ENCODE measurements at places on chromosomes 12 and 14.

DNA sequence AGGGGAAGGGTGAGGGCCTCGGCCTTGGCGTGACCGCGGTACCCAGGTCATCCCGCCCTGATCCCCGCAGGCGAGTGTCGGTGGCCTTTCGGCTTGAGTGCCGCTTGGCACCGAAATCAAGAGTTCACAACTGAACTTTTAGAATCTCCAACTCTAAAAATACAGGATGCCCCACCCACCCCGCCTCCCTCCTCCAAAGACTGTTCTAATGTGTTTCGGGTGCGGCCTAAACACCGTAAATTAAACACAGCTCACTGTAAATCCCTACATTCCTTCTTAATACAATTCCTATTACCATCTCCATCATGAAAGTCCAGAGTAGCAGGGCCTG is 11.4 kb downstream of the SCNN1A start:
- H3K4me3 ChIP-seq = peak overlapping the region; percentile 70
- no peaks in the 10 kb centered on the region for H3K36me3 ChIP-seq
- peak overlapping the region; percentile 86 for H3K27ac ChIP-seq
- H3K27me3 ChIP-seq = no peaks in the 10 kb centered on the region
- DNase-seq = no peak

GRCh38 chr14:59148334-59148900 is 40.0 kb upstream of the DAAM1 start:
- H3K4me3 ChIP-seq = no peak overlapping the region
- no peak overlapping the region for H3K27ac ChIP-seq
- no peaks in the 10 kb centered on the region for H3K36me3 ChIP-seq
- H3K27me3 ChIP-seq = no peaks in the 10 kb centered on the region

- no peaks in the 10 kb centered on the region for H3K4me1 ChIP-seq
- H3K27ac ChIP-seq = no peak overlapping the region
- no peaks in the 10 kb centered on the region for H3K36me3 ChIP-seq
- no peak for DNase-seq
- no peak overlapping the region for H3K4me3 ChIP-seq
- H3K27me3 ChIP-seq = no peaks in the 10 kb centered on the region
Measured at GRCh38 chr14:62776300-62776699, 269.0 kb downstream of the KCNH5 start.

GRCh38 chr12:68530965-68531364 is 79.7 kb upstream of the RAP1B start:
- no peaks in the 10 kb centered on the region for H3K4me1 ChIP-seq
- no peak overlapping the region for H3K4me3 ChIP-seq
- peak; percentile 58 for DNase-seq
- H3K27ac ChIP-seq = peak overlapping the region; percentile 29
- no peaks in the 10 kb centered on the region for H3K27me3 ChIP-seq

DNA sequence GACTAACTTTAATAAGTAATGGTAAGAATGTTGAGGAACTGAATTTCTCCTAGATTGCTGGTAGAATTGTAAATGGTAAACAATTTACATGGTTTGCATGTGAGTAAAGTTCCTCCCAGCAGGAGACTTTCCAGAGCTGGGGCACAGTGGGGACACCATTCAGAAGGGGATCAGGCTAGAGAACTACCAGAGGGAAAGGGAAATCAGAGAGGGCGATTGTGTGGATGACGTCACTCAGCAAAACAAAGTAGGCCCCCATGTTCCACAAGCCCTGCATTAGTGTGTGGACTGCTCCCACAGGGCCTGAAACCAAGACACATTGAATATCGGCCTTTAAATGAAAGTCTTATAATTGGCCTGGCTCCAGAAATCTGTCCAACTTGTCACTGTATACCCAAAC is 9.5 kb downstream of the RNASE11 start:
- DNase-seq = no peak
- no peak overlapping the region for H3K27ac ChIP-seq
- no peaks in the 10 kb centered on the region for H3K36me3 ChIP-seq
- no peaks in the 10 kb centered on the region for H3K4me1 ChIP-seq

DNA sequence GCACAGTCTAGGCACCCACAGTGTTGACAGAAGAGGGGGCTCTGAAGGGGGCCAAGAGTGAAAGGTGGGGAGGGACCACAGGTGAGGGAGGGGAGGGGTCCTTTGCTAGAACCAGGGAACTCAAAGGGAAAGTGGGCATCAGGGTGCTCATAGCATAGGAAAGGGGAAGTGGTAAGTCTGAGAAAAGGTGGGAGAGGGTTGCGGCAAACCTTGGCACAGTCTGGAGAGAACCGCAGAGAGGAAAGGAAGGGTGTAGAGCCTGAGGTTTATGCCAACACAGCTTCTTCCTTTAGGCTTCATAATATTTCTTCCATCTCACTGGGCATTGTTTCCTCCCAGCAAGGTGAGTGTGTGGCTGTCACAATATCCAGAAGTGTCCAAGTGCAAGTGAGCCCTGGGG is 11.5 kb upstream of the PLEK2 start:
- H3K27me3 ChIP-seq = no peaks in the 10 kb centered on the region
- H3K27ac ChIP-seq = no peak overlapping the region
- DNase-seq = no peak
- H3K4me1 ChIP-seq = peaks cover 10% of the 10 kb centered on the region

DNA sequence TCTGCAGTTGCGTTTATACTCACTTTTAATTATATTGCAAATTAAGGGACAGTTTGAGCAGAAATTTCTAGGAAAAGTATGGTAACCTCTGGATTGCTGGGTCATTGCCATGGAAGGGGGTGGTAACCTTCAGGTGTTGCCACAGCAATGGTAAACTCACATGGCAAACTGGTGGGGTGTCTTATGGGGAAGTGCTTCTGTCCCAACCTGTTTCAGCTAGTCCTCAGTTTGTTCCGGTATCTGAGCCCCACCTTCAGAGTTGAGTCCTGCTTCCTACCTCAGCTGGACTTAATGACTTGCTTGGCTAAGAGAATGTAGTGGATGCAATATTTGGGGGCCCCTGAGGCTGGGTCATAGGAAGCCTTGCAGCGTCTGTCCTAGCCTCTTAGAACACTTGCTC is 7.3 kb upstream of the CLMN start:
- H3K27ac ChIP-seq = no peak overlapping the region
- H3K4me3 ChIP-seq = no peak overlapping the region
- H3K27me3 ChIP-seq = peaks cover 14% of the 10 kb centered on the region
- no peaks in the 10 kb centered on the region for H3K4me1 ChIP-seq
- no peak for DNase-seq
- H3K36me3 ChIP-seq = no peaks in the 10 kb centered on the region

- H3K4me1 ChIP-seq = no peaks in the 10 kb centered on the region
- peaks cover 15% of the 10 kb centered on the region for H3K27me3 ChIP-seq
- H3K36me3 ChIP-seq = no peaks in the 10 kb centered on the region
- DNase-seq = no peak
Measured at GRCh38 chr14:105974902-105975301, 448.5 kb downstream of the TMEM121 start.

- no peaks in the 10 kb centered on the region for H3K27me3 ChIP-seq
- no peak for DNase-seq
- H3K4me3 ChIP-seq = no peak overlapping the region
- H3K36me3 ChIP-seq = no peaks in the 10 kb centered on the region
- H3K27ac ChIP-seq = no peak overlapping the region
Measured at GRCh38 chr12:127903146-127903545, 363.8 kb upstream of the TMEM132C start.

DNA sequence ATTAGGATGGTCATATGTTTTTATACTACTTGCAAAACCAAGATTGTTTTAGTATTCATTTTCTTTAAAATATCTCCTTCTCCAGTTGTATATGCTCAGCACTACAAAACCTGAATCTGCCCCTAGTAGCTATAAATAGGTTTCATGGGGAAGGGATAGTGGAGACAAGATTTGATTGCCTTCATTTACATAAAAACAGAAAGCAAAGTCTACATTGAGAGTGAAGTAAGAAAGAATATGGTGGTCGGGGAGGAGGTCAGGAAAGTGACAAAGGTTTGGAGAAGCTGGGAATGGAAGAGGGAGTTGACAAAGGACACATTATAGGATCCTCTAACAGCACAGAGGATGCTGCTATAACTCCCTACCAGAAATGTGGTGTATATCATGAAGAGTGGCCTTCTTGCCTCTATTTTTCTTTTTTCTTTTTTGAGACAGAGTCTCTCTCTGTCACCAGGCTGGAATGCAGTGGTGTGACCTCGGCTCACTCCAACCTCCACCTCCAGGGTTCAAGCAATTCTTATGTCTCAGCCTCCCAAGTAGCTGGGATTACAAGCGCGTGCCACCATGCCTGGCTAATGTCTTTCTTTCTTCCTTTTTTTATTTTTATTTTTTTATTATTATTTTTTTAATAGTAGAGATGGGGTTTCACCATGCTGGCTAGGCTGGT is 6.6 kb upstream of the LRP6 start:
- H3K36me3 ChIP-seq = no peaks in the 10 kb centered on the region
- H3K27ac ChIP-seq = no peak overlapping the region
- no peaks in the 10 kb centered on the region for H3K4me1 ChIP-seq
- H3K4me3 ChIP-seq = no peak overlapping the region

DNA sequence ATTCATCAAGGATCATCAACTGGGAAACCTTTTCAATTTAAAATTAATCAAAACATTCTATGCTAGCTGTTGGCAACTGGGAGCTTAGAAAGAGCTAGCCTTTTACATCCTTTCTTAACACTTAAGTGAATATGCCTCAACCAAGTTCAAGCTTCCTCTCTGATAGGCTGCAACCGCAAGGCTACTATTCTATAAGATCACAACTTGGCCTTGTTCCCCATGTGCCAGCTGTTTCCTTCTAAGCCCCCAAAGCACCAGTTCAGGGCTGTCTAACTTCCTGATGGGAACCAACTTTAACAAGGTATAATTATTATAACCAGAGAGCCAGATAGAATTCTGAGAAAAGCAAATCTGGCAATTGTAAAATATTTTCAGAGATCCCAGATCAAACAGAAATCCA is 37.0 kb downstream of the KCNC2 start:
- H3K27me3 ChIP-seq = no peaks in the 10 kb centered on the region
- H3K27ac ChIP-seq = no peak overlapping the region
- H3K36me3 ChIP-seq = no peaks in the 10 kb centered on the region
- H3K4me1 ChIP-seq = no peaks in the 10 kb centered on the region
- DNase-seq = no peak

DNA sequence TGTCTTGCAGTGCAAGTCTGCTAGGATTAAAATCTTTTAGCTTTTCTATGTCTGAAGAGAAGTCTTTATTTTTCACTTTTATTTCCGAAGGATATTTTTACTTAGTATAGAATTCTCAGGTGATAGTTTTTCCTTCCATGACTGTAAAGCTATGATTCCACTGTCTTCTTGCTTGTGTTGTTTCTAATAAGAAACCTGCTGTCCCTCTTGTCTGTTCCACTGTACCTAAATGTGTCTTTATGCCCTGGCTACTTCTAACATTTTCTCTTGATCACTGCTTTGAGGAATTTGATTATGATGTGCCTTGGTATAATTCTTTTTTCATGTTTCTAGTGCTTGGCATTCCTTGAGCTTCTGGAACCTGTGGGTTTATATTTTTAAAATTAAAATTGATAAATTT is 228.7 kb downstream of the CACNA1C start:
- no peak for DNase-seq
- H3K27ac ChIP-seq = no peak overlapping the region
- no peak overlapping the region for H3K4me3 ChIP-seq
- no peaks in the 10 kb centered on the region for H3K36me3 ChIP-seq
- peaks cover 46% of the 10 kb centered on the region for H3K4me1 ChIP-seq

DNA sequence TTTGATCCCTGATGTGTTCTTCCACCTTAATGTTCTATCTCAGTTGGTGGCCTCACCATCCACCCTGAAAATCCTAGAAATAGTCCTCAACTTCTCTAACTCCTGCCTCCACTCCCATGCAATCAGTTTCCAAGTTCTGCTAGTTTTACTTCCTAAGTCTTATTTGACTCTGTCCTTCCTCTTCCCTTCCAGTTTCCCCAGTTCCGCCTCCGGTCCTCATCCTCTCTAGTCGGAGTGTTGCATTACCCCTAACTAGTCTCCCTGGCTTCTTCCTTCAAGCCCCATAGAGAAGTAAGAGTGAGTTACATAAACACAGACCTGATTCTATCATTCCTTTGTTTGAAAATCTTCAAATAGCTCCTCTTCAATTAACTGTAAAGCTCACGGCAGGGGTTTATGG is 236.5 kb downstream of the GXYLT1 start:
- H3K4me3 ChIP-seq = no peak overlapping the region
- no peak for DNase-seq
- no peak overlapping the region for H3K27ac ChIP-seq
- peaks cover 6% of the 10 kb centered on the region for H3K4me1 ChIP-seq

- H3K4me3 ChIP-seq = no peak overlapping the region
- H3K36me3 ChIP-seq = no peaks in the 10 kb centered on the region
- DNase-seq = no peak
- H3K4me1 ChIP-seq = no peaks in the 10 kb centered on the region
- H3K27ac ChIP-seq = no peak overlapping the region
Measured at GRCh38 chr14:52992236-52992870, 41.5 kb upstream of the FERMT2 start.

DNA sequence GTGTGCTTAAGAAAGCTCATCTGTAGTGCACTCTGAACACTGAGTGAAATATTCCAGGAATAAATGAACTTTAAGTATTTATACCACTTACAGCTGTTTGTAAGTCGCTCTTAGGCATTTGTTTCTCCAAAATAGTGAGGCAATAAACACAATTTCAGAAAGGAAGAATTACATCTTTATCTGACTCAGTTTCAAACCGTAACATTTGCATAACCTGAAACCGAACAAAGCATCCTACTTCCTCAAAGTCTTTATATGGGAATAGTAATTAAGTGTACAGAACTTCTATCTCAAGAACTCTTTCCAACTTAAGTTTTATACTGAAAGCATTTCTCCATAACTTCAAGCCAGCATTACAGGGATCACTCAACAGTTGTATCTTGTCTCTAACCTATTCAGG is 58.4 kb downstream of the SOX5 start:
- no peak overlapping the region for H3K4me3 ChIP-seq
- H3K36me3 ChIP-seq = no peaks in the 10 kb centered on the region
- no peaks in the 10 kb centered on the region for H3K27me3 ChIP-seq
- DNase-seq = no peak
- H3K27ac ChIP-seq = no peak overlapping the region

GRCh38 chr14:39217214-39217879 is 16.4 kb upstream of the MIA2 start:
- no peak overlapping the region for H3K4me3 ChIP-seq
- no peak overlapping the region for H3K27ac ChIP-seq
- no peak for DNase-seq
- no peaks in the 10 kb centered on the region for H3K36me3 ChIP-seq

- H3K4me1 ChIP-seq = peaks cover 7% of the 10 kb centered on the region
- peak; percentile 27 for DNase-seq
- H3K4me3 ChIP-seq = no peak overlapping the region
- peak overlapping the region; percentile 10 for H3K27ac ChIP-seq
- peaks cover 61% of the 10 kb centered on the region for H3K36me3 ChIP-seq
Measured at GRCh38 chr14:81211844-81212243, 8.9 kb downstream of the GTF2A1 start.

DNA sequence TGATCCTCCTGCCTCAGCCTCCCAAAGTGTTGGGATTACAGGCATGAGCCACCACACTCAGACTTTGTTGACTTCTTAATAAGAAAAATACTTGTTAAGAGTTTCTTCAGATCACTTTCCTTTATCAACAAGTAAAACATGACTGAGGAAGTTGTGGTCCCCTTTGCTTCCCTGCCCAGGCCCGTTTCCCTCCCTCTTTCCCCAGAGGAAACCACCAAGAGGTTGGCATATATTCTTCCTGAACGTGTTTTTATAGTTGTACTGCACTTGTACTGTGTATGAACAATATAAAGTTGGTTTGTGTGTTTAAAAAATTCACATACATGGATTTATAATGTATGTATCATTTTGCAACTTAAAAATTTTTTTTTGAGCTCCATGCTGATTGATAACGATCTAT is 28.4 kb downstream of the PTPN11 start:
- H3K4me3 ChIP-seq = no peak overlapping the region
- peaks cover 4% of the 10 kb centered on the region for H3K4me1 ChIP-seq
- no peak overlapping the region for H3K27ac ChIP-seq
- H3K27me3 ChIP-seq = no peaks in the 10 kb centered on the region
- H3K36me3 ChIP-seq = peaks cover 7% of the 10 kb centered on the region
- no peak for DNase-seq
